Pons (tissue), 1 donor: ENCODE measurements at places on chromosomes 12 and 14.

- peak; percentile 18 for DNase-seq
Measured at GRCh38 chr12:31897781-31898503, 61.3 kb upstream of the RESF1 start.

- no peak for DNase-seq
Measured at GRCh38 chr12:28811457-28811856, 337.6 kb upstream of the FAR2 start.

- DNase-seq: no peak
Measured at GRCh38 chr12:67669217-67669933, 20.8 kb downstream of the DYRK2 start.

GRCh38 chr12:96233939-96234461 lies 39.8 kb downstream of the ELK3 start:
- peak; percentile 89 for DNase-seq

- peak; percentile 52 for DNase-seq
Measured at GRCh38 chr12:110270125-110270962, 10.7 kb upstream of the ATP2A2 start.

DNA sequence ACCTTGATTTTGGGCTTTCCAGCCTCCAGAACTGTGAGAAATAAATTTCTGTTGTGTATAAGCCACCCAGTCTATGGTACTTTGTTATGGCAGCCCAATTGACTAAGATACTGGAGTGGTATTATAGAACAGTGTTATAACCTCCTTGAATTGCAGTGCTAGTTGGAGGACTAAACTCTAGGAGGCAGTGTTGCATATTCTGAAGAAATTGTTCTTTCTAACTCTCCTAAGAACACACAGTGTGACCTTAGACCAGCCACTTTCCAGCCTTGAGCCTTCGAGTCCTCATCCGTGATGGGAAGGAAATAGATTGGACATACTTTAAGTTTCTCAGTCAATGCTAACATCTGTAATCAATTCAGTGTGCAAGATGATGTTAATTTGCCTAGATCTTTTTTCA lies 22.4 kb upstream of the LRRC10 start:
- no peak for DNase-seq

- DNase-seq: no peak
Measured at GRCh38 chr12:4386801-4387200, 7.3 kb upstream of the FGF23 start.

GRCh38 chr14:99981806-99982205 lies 83.4 kb upstream of the EVL start:
- DNase-seq: no peak

DNA sequence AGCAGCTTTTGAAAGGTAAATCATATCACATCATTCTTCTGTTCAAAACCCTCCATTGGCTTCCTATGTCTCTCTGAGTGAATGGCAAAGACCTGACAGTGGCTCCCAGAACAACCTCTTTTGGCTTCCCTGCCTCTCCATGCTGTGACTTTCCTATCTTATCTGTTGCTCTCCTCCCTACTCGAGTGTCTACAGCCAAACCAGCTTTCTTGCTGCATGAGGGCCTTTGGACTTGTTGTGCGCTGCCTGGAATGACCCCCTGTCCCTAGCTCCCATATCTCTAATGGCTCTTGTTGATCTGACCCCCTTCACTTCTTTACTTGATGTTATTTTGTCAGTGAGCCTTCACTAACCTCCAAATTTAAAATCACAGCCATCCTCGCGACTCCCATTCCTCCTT lies 2.5 kb downstream of the SYNE2 start:
- DNase-seq: no peak

- DNase-seq: no peak
Measured at GRCh38 chr12:20300457-20300856, 67.9 kb upstream of the PDE3A start.

- DNase-seq: no peak
Measured at GRCh38 chr12:40033242-40033630, 72.6 kb downstream of the SLC2A13 start.

- no peak for DNase-seq
Measured at GRCh38 chr12:85274315-85274651, 5.7 kb upstream of the ALX1 start.

- DNase-seq: no peak
Measured at GRCh38 chr12:26988703-26989102, 25.5 kb downstream of the TM7SF3 start.

DNA sequence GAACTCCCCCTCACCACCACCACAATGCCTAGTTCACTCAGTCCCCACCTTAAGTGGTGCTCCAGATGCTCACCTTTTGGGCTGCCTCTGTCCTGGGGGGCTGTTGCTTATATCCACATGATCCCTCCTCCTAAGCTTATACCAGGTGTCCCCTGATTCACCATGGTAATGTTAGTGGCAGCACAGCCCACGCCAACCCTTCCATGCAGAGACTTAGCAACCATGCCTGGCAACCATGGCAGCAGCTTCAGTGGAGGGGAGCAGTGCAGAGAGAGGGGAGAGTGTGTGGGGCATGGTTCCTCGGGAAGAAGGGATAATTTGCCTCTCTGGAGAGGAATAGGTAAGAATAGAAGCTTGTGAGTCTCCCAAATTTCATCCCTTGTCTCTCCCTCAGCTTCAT lies 1.2 kb upstream of the DDN start:
- DNase-seq: no peak

DNA sequence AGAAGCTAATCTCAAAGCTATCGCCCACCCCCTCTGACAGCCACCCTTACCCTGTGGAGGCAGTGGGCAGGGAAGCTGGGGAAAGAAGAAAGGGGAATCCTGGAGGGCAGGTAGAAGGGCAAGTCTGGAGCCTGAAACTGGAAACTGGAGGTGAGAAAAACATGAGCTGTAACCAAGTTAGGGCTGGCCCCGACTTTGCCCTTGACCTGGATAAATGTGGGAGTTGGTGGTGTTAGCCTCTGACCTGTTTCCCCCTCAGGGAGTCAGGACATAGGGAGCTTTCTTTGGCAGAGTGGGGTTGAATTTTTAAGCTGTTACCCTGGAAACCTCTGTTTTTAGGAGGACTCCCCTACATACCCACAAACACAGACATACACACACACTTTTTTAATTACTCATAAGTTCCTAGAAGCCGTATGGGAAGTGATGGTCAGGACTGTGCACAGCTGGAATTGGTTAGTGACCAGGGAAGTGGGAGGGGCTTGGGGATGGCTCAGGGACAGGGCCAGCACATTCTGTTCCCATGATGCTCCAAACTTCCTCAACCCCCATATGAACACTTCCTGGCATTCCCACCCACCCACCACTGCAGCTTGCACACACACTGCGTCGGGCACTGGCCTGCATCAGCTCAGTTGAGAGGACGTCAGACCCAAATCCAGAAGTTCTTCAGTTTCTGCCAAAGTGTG lies 5.0 kb upstream of the MMP19 start:
- DNase-seq: peak; percentile 52

GRCh38 chr14:96205059-96205977 lies 679 bp downstream of the BDKRB2 start:
- DNase-seq: no peak

DNA sequence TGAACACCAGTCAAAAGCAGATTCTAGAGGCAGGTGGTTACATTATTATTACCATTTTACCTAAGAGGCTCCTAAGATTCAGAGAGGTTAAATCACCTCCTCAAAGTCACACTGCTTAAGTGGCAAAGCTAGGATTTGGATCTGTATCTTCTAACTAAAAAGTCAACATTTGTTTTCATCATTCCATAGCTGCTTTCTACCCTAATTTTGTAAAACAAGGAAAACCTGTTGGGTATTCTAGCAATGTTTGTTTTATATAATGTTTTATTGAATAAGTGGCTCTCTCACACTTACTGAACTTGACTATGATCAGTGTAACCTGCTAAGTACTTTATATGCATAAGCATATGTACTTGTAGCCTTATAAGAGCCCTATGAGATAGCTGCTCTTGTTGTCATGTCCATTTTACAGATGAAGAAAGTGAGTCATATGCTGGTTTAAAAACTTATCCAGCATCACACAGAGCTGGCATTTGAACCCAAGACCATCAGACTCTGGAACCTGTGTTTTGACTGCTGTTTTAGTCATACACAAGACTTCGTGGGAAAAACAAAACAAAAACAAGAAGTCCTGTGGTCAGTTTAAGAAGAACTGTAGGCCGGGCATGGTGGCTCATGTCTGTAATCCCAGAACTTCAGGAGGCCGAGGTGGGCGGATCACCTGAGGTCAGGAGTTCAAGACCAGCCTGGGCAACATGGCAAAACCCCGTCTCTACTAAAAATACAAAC lies 31.7 kb upstream of the EVL start:
- no peak for DNase-seq

DNA sequence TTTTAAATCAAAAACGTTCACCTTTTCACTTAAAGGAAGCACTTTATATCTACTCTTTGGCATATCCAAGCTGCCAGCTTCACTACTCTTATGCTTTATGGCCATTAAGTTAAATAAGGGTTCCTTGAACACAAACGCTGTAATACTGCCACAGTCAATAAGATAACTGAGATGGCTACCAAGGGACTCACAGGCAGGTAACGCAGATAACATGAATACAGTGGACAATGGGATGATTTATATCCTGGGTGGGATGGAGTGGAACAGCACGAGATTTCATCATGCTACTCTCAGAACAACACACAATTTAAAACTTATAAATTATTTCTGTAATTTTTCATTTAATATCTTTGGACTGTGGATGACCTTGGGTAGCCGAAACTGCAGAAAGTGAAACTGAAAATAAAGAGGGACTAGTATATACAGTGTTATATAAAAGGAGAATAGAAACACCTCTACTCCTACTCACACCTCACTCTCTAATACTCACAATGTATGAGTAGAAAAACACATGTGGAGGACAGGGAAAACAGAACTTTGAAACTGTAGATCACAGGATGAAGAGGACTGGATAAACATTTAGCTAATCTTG lies 367.3 kb downstream of the C12orf50 start:
- no peak for DNase-seq

- no peak for DNase-seq
Measured at GRCh38 chr12:60168441-60168840, 572.6 kb downstream of the SLC16A7 start.

GRCh38 chr12:64270411-64270810 lies 48.3 kb upstream of the KICS2 start:
- DNase-seq: no peak

- peak; percentile 74 for DNase-seq
Measured at GRCh38 chr12:50055831-50056638, 1.4 kb upstream of the ASIC1 start.

GRCh38 chr12:103802586-103802886 lies 38.5 kb downstream of the NT5DC3 start:
- no peak for DNase-seq

GRCh38 chr12:8916154-8916553 lies 1.8 kb downstream of the PHC1 start:
- no peak for DNase-seq

- DNase-seq: no peak
Measured at GRCh38 chr12:31215518-31216232, 110.3 kb downstream of the SINHCAF start.

- DNase-seq: peak; percentile 90
Measured at GRCh38 chr12:55729819-55730818, 1.3 kb upstream of the CD63 start.

GRCh38 chr14:100557658-100558057 lies 29.6 kb downstream of the BEGAIN start:
- DNase-seq: peak; percentile 43

- DNase-seq: peak; percentile 34
Measured at GRCh38 chr14:102622262-102622885, 29.9 kb downstream of the RCOR1 start.

DNA sequence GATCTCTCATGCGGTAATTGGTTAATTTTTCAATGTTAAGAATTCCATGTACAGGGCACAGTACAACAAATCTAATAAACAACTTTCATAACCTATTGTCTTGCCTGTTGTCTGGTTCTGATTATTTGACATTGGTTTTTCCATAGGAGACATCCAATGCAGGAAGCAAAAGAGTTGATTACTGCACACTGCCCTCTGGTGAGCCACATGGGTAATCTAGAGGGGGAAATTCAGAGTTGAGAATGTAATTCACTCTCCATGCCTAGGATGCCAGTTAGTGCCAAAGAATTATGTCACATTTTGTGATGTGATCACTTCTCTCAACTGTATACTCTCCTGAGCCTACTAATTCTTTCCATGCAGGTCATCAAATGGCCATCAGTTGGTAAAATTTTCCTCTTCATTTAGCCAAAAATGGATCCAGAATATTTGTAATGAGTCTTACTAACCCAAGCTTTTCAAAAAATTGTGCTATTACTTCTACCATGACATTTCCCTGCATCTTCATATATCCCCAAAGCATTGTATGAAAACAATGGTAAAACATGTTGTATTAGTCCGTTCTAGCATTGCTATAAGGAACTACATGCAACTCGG lies 17.7 kb upstream of the CCDC91 start:
- DNase-seq: peak; percentile 28

DNA sequence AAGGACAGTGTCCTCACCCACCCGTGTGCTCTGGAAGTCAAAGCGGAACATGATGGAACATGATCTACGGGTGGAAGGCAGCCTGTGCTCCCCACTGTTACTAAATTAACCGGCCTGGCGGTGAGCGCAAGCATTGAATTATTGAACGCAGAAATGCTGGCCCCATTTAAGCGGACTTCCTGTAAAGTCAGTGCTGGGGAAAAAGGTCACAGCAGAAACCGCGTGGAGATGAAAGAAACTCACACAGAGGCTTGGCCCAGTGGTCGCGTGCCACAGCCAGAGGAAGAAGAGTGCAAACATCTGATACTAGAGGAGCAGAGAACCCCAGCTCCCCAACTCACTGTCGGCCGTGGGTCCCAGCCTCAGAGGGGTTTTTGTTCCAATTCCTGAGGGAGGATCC lies 321.2 kb downstream of the ADGRD1 start:
- no peak for DNase-seq

GRCh38 chr14:90444077-90444696 lies 47.4 kb downstream of the CALM1 start:
- DNase-seq: no peak

DNA sequence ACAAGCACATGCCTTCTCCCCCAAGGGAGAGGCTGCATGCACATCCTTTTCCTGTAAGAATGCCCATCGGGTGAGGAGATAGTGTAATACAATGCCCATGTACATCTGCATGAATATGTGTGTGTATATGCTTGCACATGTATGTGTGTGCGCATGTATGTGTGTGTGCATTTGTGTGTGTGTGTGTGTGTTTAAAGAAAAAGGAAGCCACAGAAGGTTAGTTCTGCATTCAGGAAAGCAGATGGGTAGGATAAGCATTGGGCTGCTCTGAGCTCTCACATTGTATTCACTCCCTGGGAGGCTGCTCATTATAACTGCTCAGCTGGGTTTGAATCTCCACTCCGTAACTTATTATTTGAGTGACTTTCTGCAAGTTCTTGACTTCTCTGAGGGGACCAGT lies 74.3 kb downstream of the GALNT8 start:
- DNase-seq: no peak

DNA sequence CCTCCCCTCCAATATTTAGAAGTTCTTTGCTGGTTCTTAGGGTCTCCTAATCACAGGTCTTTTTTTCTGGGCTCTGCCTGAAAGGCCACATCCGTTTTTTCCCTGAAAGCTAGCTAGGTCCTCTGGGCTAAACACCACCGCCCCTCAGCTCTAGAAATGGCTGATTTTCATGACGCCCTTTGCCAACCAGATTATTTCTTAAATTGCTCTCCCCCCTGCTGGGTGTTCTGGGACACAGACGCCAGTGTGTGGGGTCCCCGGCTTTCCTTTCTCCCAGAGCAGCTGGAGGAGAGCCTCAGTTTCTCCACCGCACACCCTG lies 45.3 kb upstream of the ATP23 start:
- DNase-seq: no peak
